Gastrocnemius medialis (tissue), 4 donors: ENCODE measurements at places on chromosomes 5 and 9.

DNA sequence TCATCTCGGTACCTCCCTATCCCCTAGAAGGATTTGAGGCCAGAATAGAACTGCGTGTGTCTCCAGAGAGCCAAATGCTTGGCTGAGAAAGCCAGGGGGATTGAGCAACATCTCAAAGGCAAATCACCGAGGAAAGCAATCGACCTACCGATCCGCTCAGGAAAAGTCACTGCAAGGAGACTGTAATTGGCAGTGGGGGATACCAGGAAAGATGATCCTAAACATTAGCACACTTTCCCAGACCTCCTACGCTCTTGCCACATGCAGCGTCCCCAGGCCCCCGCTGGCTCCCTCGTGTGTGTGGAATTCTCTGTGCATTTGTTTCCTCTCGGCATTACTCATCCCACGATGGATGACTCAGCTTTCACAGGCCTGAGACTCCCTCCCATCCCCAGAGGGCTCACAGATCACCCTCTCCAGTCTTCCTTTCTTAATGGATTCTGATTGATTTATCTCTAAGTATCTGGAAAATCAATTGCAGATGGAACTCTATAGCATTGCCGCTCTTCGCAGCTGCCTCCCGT is 82.2 kb upstream of the ICE1 start:
- no peaks in the 10 kb centered on the region for H3K36me3 ChIP-seq
- H3K27me3 ChIP-seq, result no peaks in the 10 kb centered on the region
- H3K27ac ChIP-seq, result peak overlapping the region; percentile 80
- peak overlapping the region; percentile 6 for H3K4me3 ChIP-seq

DNA sequence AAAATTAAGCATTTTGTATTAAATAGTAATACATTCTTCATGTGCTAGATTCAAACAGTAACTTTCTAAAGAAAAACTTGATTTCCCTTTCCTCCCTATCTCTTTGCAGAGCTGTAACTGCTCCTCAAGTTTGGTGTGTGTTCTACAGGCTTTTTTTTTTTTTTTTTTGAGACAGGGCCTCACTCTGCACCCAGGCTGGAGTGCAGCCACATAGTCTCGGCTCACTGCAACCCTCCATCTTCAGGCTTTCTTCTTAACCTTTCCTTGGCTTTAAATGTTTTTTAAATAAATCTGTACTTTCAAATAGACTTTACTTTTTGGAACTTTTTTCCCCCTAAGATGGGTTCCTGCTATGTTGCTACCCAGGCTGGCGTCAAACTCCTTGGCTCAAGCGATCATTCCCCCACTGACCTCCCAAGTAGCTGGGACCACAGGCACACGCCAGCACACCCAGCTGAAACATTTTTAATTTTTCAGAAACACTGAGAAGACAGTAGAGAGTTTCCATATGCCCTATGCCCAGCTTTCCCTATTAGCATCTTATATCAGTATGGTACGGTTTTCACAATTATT is 9.1 kb downstream of the NDFIP1 start:
- DNase-seq, result no peak
- no peaks in the 10 kb centered on the region for H3K36me3 ChIP-seq
- H3K4me3 ChIP-seq, result no peak overlapping the region
- no peaks in the 10 kb centered on the region for H3K27me3 ChIP-seq
- H3K27ac ChIP-seq, result peak overlapping the region; percentile 2

- no peaks in the 10 kb centered on the region for H3K36me3 ChIP-seq
- no peaks in the 10 kb centered on the region for H3K4me1 ChIP-seq
- H3K27ac ChIP-seq, result no peak overlapping the region
- no peak for DNase-seq
- peak overlapping the region; percentile 36 for H3K4me3 ChIP-seq
These were observed 161.1 kb upstream of the PANK3 start for GRCh38 chr5:168740092-168740800.

GRCh38 chr9:100084734-100085133 is 14.1 kb downstream of the ERP44 start:
- no peaks in the 10 kb centered on the region for H3K36me3 ChIP-seq
- H3K4me3 ChIP-seq, result no peak overlapping the region
- DNase-seq, result no peak
- peaks cover 49% of the 10 kb centered on the region for H3K4me1 ChIP-seq
- H3K27ac ChIP-seq, result no peak overlapping the region
- no peaks in the 10 kb centered on the region for H3K27me3 ChIP-seq

DNA sequence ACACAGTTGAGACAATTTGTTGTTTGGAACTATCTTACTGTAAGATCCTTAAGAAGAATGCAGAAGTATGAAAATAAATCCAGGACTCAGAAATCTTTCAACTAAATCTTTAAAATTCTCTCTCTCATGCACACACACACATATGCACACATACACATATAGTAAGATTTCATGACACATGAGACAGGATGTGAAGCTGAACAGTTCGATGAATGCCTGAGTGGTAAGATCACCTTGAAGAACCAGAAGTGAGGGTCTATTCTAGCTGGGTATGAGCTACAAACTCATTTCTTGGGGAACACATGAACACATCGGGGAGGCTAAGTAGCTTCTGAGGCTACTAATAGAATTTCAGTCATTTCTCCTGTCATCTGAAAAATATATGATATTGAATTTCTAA is 153.6 kb downstream of the TMC1 start:
- H3K36me3 ChIP-seq, result no peaks in the 10 kb centered on the region
- DNase-seq, result no peak
- no peak overlapping the region for H3K27ac ChIP-seq
- H3K27me3 ChIP-seq, result no peaks in the 10 kb centered on the region
- no peaks in the 10 kb centered on the region for H3K4me1 ChIP-seq
- H3K4me3 ChIP-seq, result no peak overlapping the region

DNA sequence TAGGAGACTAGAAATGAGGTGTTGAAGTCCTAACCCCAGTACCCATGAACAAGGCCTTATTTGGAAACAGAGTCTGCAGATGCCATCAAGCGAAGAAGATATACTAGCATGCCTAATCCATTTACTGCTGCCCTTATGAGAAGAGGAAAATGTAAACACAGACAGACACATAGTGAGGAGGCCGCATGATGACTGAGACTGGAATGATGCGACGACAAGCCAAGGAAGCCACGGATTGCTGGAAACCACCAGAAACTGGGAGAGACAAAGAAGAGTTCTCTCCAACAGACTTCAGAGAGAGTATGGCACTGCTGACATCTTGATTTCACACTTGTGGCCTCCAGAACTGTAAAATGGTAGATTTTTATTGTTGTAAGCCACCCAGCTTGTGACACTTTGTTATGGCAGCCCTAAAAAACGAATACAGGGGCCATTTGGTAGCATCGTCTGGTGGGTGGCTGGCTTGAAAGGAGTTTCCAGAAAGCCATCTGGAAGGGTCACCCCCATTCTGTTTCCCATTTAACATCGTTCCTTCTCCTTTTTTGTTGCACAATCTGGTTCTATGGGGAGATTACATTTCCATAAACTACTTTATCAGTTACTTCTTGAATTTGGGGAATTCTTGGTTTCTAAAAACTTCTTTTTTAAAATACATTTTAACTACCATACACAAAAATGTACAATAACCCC is 193.1 kb downstream of the HSD17B3 start:
- no peak overlapping the region for H3K4me3 ChIP-seq
- H3K4me1 ChIP-seq, result no peaks in the 10 kb centered on the region
- no peaks in the 10 kb centered on the region for H3K36me3 ChIP-seq
- DNase-seq, result no peak

- peak within 1 kb of the TSS; percentile 97 for H3K27ac ChIP-seq
- no peaks in the 10 kb centered on the region for H3K27me3 ChIP-seq
- peak within 1 kb of the TSS; percentile 89 for H3K4me3 ChIP-seq
- no peaks in the 10 kb centered on the region for H3K36me3 ChIP-seq
- H3K4me1 ChIP-seq, result peaks cover 22% of the 10 kb centered on the region
These were observed at the start of gene ERBIN for GRCh38 chr5:65926276-65926783. Gene ERBIN (plus strand): TSS chr5:65926575. CDS start chr5:65992719, 66,144 bp downstream.

DNA sequence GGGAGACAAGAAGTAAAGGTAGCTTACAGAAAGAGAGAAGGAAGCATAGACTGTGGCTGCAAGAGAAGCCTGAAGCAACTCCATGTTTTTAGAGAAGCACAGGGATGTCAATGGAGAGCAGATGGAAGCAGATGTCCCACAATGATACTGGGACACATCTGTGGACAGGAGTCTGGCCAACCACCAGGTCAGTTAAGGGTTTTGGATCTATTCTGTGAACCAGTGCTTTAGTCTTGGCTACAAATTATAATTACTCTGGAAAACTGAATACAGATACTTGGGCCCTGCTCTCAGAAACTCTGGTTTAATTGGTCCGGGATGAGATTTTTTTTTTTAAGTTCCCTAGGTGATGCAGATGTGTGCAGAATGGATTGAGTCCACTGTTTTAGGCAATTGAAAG is 592.8 kb downstream of the CSNK1G3 start:
- H3K36me3 ChIP-seq, result no peaks in the 10 kb centered on the region
- H3K27ac ChIP-seq, result no peak overlapping the region
- H3K27me3 ChIP-seq, result no peaks in the 10 kb centered on the region
- H3K4me1 ChIP-seq, result peaks cover 7% of the 10 kb centered on the region
- H3K4me3 ChIP-seq, result no peak overlapping the region

- H3K4me3 ChIP-seq, result no peak overlapping the region
- no peaks in the 10 kb centered on the region for H3K27me3 ChIP-seq
- DNase-seq, result no peak
These were observed 345.9 kb upstream of the CD180 start for GRCh38 chr5:67542479-67542878.

DNA sequence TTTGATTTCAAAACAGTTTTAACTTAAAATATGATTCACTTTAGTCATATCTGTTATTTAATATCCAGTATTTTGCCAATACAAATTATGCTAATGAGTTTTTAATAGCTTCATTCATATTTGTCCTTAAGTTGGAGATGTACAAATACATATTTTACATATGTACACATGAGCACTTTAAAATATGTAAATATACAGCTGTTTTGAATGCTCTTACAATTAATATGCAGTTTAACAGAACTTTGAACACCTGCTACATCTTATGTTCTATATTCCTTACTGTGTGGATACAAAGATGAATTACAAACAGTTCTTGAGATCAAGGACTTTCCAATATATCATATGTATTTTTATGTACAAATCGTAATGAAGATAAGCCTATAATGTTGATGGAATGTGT is 74.0 kb downstream of the CHSY3 start:
- DNase-seq, result no peak
- H3K4me1 ChIP-seq, result no peaks in the 10 kb centered on the region
- no peaks in the 10 kb centered on the region for H3K27me3 ChIP-seq
- no peak overlapping the region for H3K27ac ChIP-seq
- H3K4me3 ChIP-seq, result no peak overlapping the region

DNA sequence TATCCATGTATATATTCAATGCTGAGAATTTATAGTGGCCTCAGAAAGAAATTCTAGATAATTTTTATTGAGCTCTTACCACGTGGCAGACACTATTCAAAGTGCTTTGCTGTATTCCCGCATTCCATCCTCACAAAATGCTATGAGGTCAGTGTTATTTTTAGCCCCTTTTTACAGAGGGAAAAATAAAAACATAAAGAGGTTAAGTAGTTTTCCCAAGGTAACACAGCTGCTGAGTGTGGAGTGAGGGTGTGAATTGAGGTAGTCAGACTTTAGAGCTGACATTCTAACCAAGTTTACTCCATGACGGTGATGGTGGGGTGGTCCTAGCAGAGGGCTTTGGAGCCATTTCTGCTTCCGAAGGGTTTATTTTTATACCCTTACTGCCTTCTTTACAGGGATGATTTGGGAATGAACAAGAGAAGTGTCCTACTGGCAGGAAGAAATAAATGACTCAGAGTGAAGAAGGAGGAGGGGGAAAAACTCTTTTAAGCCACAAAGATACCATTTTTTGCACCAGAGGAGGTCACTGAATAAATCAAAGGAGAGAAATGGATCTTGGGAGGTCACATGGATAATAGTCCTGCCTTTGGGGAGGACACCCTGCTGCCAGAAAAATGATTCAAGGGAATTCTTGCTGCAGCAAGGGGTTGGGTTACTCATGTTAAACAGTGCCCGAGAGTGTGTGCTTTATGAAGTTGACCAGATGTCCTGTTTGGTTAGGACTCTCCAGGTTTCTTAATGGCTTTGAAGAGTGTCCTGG is 76.1 kb downstream of the HMHB1 start:
- H3K4me3 ChIP-seq, result no peak overlapping the region
- no peaks in the 10 kb centered on the region for H3K27me3 ChIP-seq
- DNase-seq, result no peak
- H3K27ac ChIP-seq, result peak overlapping the region; percentile 7
